ENCODE measurements at places on chromosomes 5 and 9.
A peak's percentile ranks its signal among the peaks of the same experiment; 100 is the strongest.

- DNase-seq = no peak
Observed at GRCh38 chr9:80285326-80285725, 713.6 kb downstream of the TLE4 start.

DNA sequence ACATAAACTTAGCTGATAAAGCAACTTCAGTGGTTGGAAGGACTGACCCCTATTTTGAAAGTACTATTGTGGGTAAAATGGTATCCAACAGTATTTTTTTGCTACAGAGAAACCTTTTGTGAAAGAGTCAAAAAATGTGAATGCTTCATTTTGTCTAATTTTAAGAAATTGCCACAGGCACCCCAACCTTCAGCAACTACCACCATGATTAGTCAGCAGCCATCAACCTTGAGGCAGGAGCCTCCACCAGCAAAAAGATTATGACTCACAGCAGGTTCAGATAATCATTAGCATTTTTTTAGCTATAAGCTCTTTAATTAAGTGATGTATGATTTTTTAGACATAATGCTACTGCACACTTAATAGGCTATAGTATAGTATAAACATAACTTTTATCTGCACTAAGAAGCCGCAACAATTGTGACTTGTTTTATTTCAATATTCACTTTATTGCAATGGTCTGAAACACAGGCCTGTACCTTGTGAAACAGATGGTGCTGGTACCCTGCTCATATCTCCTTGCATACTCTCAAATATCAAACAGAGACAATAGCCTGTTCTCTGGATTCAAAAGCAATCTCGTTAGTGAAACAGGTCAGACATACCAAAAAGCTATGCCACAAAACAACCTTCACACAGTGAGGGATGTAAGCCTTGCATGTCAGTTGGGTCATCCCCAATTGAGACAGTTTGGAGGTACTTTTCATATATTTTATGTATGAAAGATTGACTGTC lies 261.2 kb upstream of the FAM174A start:
- no peak for DNase-seq

GRCh38 chr5:115977096-115977495 lies 14.8 kb downstream of the LVRN start:
- no peak for DNase-seq

GRCh38 chr9:136868644-136869043 lies 2.5 kb upstream of the EDF1 start:
- DNase-seq = no peak

GRCh38 chr5:149257889-149258705 lies 13.6 kb upstream of the AFAP1L1 start:
- DNase-seq = no peak

GRCh38 chr5:151082282-151082902 lies 1.6 kb upstream of the TNIP1 start:
- DNase-seq = no peak

GRCh38 chr5:13866792-13867191 lies 77.7 kb downstream of the DNAH5 start:
- DNase-seq = no peak

- peak; percentile 12 for DNase-seq
Observed at GRCh38 chr5:115461506-115462290, 82.9 kb downstream of the FEM1C start.

- no peak for DNase-seq
Observed at GRCh38 chr9:134605966-134606357, 35.6 kb upstream of the COL5A1 start.

DNA sequence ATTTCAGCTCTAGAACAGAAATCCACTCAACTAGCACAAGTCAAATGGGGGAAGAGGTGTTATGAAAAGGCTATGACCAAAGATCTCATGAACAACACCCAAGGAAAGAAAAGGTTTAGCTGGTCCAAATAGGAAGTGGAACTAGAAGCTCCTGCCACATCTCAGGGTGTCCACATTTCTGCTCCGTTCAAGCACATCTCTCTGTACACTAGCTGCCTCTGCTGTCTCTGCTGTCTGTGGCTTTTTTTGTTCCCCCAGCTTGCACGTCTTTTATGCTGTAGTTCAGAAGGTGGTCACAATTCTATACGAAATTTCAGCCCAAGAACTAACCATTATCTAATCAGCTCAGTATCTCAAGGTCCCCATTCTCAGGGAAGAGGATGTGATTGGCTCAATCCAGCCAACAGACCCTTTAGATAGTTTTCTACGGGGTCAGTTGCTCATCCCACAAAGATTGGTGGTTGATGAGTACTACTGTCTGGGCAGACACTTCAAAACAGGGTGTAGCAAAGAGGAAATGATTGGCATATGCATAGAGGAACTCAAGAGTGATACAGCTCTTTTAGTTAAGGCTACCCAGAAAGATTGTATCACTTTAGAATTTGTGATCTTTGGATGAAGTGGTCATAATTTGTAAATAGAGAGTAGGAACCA lies 44.0 kb downstream of the FANCC start:
- no peak for DNase-seq

GRCh38 chr9:134518004-134518606 lies 123.5 kb upstream of the COL5A1 start:
- DNase-seq = no peak

Measured in stimulated activated CD4-positive, alpha-beta T cell treated with anti-CD3 and anti-CD28 coated beads, Interleukin-4, amount 100 ng/mL, for 48 hours (primary cell).